ENCODE measurements at places on chromosomes 16 and 17.

DNA sequence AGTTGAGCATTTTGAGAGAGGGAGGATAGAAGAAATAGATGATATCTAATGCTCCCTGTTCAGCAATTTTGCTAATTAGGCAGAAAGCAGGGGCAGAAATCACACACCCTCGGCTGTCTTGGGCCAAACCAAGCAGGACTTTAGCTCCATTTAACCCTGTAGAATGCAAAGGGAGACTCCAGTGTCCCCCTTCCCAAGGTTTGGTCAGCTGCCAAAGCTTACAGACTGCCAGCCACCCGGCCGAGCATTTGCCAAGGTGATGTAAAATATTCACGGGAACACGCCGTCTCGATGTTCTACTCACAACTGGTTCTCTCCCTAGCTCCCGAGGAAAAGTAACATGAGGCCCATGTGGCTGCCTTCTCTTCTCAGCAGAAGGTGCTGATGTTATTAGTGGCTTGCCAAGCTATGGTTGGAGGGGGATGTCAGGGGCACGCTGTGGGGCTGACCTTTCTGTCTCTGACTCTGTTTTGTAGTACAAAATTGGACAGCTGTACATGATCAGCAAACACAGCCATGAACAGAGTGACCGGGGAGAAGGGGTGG lies 155.3 kb downstream of the PITPNC1 start:
- DNase-seq: no peak

GRCh38 chr16:11410376-11411058 lies 65.3 kb downstream of the RMI2 start:
- DNase-seq: no peak

GRCh38 chr16:29009838-29010166 lies 24.9 kb downstream of the LAT start:
- no peak for DNase-seq

GRCh38 chr17:34726536-34727384 lies 147.4 kb downstream of the TMEM132E start:
- DNase-seq: peak; percentile 42

- DNase-seq: no peak
Observed at GRCh38 chr16:3098459-3099394, at the start of gene ZSCAN10. ZSCAN10 (minus strand) TSS chr16:3099294; CDS start chr16:3092937, 6,357 bp downstream.

- no peak for DNase-seq
Observed at GRCh38 chr17:34365340-34365739, 2.3 kb upstream of the CCL1 start.

DNA sequence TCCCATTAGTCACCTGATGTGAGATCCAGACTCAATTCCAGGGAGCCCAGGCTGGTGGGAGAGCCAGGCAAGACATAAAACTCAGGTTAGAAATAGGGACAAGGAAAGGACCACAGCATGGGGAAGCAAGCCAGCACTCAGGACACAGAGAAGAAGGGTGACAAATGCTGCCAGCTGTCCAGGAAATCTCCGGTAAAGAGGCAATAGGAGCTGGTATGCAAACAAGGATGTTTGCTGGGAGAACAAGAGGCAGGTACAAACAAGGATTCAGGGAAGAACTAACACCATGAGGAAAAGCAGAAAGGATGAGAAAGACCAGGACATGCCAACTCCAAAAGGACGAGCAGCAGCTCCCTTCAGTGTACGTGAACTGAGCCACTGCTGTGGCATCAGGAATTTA lies 10.2 kb upstream of the TXNDC11 start:
- no peak for DNase-seq

DNA sequence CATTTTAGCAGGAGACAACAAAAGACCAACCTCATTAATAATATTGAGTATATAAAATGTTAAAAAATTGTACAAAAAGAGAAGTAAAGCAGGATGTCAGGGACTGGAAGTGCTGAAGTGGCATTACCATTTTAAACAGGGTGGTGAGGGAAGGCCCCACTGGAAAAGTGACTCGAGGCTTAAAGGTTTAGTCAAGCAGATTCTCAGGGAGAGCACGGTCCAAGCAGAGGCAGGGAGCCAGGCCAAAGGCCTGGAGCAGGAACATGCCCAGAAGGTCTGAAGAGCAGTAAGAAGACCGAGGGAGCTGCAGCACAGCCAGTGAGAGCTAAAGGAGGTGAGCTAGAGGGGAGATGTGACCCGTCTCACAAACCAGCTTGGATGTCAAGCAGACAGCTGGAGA lies 7.6 kb downstream of the XPO6 start:
- no peak for DNase-seq

GRCh38 chr16:27792486-27793248 lies 242.7 kb downstream of the KATNIP start:
- no peak for DNase-seq

- no peak for DNase-seq
Observed at GRCh38 chr16:57123216-57123973, 31.0 kb downstream of the CPNE2 start.

- no peak for DNase-seq
Observed at GRCh38 chr16:152141-153128, at the start of gene HBZ. HBZ (plus strand) TSS chr16:152644; CDS start chr16:152910, 266 bp downstream.

DNA sequence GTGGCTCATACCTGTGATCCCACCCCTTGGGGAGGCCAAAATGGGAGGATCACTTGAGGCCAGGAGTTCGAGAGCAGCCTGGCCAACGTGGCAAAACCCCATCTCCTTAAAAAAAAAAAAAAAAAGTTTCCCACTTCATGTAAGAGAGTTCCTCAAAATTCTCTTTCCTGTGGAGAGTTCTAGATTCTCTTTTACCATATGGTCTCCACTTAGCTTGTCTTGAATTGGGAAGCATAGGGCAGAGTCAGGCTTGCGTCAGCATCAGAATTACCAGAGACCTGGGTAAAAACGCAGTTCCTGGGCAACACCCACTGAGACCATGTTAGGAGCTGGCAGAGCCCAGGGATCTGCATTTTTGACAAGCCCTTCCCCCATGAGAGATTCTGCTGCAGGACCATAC lies 158.4 kb downstream of the CCDC182 start:
- no peak for DNase-seq

GRCh38 chr16:70577256-70577698 lies 53.7 kb downstream of the SF3B3 start:
- DNase-seq: no peak

DNA sequence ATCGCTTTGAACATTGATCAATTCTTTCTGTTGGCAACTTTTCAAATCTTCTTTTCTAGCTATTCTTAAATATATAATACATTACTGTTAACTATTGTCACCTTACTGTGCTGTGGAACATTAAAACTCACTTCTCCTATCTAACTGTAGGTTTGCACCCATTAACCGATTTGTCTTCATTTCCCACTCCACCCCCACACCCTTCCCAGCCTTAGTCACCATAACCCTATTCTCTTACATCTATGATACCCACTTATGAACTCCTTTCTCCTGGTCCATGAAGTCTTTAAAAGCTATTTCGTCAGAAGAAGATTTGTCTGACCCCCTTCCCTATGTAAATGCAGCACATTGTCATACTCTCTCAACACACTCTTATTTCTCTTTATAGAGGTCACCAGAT lies 993.4 kb upstream of the EEF2KMT start:
- DNase-seq: no peak

DNA sequence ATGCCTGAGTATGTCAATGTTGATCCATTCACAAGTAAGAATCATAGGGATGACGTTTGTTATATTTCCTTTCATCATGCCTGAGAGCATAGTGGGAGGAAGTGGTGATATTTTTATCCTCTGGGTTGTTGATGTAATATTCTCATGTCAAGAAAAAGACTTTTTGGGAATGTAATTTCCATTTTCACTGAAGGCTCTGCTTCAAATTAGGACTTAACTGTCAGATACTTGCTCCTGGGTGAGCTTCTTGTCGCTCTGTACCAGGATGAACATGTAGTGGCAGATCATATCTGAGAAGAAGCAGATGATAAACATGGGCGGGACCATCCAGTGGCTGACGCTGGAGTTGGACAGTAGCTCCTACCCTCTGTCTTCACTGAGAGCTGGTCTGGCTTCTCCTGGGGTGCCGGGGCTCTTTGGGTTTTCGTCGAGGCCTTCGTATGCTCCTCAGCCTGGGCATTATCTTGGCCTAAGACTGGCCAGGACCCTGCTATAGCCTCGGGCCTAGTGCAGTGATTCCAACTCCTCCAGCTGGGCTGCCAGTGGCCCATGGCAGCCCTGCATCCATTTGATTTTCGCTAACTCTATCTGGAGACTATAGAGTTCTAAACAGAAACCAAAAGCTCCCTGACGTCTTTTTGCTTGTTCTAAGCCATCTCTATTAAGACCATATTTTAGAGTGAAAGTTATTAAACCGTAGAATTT lies 19.7 kb downstream of the CYB5B start:
- no peak for DNase-seq

- peak; percentile 65 for DNase-seq
Observed at GRCh38 chr17:27463235-27463677, 7.0 kb downstream of the KSR1 start.

GRCh38 chr17:78126895-78127238 lies 1.7 kb downstream of the TMC6 start:
- DNase-seq: no peak

DNA sequence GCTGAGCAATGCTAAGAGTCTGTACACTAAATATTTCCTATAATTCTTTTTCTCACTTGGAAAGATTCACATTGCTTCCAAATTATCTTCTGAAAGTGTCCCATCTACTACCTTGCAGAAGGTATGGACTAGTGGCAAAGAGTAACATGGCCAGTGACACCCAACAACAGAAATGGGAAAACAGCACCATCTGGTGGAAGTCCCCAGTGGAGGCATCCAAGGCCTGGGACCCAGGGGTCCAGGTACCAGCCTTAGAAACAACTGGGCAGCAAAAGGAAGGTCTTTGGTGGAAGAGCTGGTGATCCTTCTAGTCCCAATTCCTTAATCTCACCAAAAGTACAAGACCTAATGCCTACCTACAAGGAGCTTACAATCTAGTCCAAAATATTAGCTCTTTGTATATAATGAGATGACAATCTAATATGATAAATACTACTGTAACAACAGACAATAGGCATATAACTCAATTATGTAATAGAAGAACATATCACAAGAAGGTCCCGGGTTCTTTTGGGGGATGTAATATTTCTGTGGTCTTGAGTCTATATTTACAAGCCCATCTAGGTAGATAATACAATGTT lies 55.3 kb downstream of the SKAP1 start:
- no peak for DNase-seq

GRCh38 chr17:2190014-2190413 lies 113.6 kb downstream of the SMG6 start:
- DNase-seq: no peak

DNA sequence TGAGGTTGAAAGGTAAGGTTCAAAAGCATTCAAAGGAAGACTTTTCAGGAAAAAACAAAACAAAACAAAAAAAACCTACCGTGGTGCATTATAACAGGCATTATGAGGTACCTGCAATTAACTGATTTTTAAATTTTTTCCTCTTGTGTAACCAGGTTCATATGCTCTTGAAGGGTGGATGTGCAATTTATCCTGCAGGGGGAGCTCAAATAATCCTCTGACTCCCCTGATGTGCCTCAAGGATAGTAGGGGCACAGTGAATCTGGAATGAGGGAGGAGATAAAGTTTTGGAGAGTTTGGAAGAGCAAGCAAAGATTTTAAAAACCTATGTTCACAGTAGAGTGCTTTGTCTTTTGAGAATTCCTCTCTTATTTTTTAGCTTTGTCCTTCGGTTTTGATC lies 1349.4 kb downstream of the CDH8 start:
- no peak for DNase-seq

DNA sequence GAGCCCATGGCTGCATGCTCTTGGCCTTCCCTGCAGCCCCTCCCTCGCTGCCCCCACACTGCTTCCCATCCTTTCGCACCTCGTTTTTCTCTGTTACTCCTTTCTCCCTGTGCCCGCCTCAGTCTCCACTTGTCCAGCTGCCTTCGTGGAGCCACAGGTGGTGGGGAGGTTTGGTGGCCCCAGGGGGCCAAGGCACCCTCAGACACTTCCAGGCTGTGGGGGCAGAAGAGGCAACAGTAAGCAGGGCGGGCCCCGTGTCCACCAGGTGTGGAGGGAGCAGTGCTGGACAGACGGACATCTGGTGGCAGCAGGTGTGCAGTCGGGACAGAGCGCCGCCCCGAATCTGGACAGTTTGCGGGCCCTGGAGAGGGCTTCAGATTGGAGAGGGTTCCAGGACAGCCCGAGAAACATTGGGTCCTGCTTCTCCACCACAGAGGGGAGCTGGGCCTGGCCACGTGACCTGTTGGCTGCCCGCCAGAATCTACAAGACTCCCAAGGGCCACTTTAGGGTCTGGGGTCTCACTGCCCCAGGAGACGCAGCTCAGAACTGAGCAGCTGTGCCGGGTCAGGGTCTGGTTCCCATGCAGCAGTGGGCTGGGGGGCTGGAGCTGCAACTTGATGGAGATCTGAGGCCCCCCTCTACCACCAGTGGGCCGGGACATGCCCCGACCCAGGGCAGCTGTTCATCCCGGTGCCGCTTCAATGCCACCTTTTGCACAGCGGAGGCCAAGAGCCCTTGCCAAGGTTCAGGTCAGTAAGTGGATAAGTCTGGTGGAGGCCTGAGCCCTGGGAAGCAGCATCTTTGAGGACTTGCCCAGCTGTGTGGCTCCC lies 22.8 kb downstream of the BAHCC1 start:
- DNase-seq: no peak

- DNase-seq: no peak
Observed at GRCh38 chr16:7313170-7313569, 19.5 kb upstream of the RBFOX1 start.

- DNase-seq: no peak
Observed at GRCh38 chr17:66474258-66474657, 171.8 kb downstream of the PRKCA start.

GRCh38 chr17:42806249-42806648 lies 7.6 kb downstream of the CNTD1 start:
- no peak for DNase-seq

GRCh38 chr16:27369806-27370205 lies 32.2 kb upstream of the IL21R start:
- DNase-seq: no peak

GRCh38 chr16:85220964-85221731 lies 108.9 kb upstream of the CIBAR2 start:
- DNase-seq: no peak

DNA sequence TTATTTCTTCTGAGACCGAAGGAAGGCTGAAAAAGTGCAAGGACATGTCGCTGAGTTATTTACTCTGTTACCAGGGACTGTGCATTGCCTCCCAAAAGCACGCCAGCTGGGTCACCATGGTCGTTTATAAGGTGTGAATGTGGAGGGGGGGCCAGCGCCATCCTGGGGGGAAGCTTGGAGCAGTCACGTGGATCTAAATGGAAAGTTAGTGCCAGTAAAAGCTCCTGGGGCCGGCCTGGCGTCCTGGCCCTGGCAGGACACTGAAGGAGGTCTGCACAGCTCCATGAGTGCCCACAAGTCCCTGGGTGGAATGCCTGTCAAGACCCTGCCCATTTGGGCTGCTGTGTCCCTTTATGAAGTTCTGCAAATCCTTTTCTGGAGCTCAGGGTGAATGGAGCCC lies 82.6 kb downstream of the C16orf95 start:
- DNase-seq: peak; percentile 26

DNA sequence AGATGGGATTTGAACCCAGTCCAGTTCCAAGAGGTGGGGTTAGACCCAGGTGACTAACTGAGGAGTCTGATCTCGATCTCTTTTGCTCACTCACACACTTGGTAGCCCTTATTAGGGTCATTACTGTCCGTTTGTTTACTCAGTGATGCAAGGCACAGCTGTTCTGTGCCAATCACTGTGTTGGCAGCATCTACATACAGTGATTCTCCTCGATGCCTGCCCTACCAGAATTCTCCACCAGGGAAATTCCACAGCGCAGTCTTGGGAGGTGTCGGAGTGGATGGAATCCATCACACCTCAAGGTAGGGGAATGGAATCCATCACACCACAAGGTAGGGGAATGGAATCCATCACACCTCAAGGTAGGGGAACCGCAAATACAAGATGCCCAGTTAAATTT lies 279.6 kb downstream of the MAF start:
- no peak for DNase-seq
